ENCODE measurements at places on chromosomes 3 and 15. TPM values are rescaled to one million over a fixed set of nuclear protein-coding genes. Genes with fewer than 3 reads are reported as not detected.

Gene LRRIQ4
- not detected for total RNA-seq

Gene PP2D1
- not detected for total RNA-seq

Gene GOLGA8H
- 0.30 TPM for total RNA-seq

Gene GPR62
- not detected for total RNA-seq

Gene RARRES1
- 9.0 TPM for total RNA-seq

Gene IL17RD
- 2.7 TPM for total RNA-seq

Gene GOLGA6L4
- 0.83 TPM for total RNA-seq

Gene HYAL1
- 0.60 TPM for total RNA-seq

Gene CP
- 30.1 TPM for total RNA-seq

Gene HERC2
- total RNA-seq, result 45.7 TPM

Gene EAF2
- 1.8 TPM for total RNA-seq

Data from smooth muscle cell of the coronary artery (primary cell).